Upper lobe of right lung (tissue), 1 donor: ENCODE measurements at places on chromosomes 1 and 21. TPM values are rescaled to one million over a fixed set of nuclear protein-coding genes. Genes with fewer than 3 reads are reported as not detected.

- H3K27me3 ChIP-seq = no peaks in the 10 kb centered on the region
- no peak for DNase-seq
- H3K4me3 ChIP-seq = no peak overlapping the region
- no peaks in the 10 kb centered on the region for H3K36me3 ChIP-seq
- no peak overlapping the region for H3K27ac ChIP-seq
Measured at GRCh38 chr1:202088206-202088605, 34.5 kb upstream of the GPR37L1 start.

- H3K27ac ChIP-seq = no peak overlapping the region
- no peaks in the 10 kb centered on the region for H3K4me1 ChIP-seq
- no peaks in the 10 kb centered on the region for H3K36me3 ChIP-seq
- no peak overlapping the region for H3K4me3 ChIP-seq
- no peak for DNase-seq
Measured at GRCh38 chr1:192080684-192081083, 77.6 kb upstream of the RGS18 start.

FALEC gene
- total RNA-seq = 1.0 TPM

SPATA1 gene
- total RNA-seq = 3.4 TPM

DNA sequence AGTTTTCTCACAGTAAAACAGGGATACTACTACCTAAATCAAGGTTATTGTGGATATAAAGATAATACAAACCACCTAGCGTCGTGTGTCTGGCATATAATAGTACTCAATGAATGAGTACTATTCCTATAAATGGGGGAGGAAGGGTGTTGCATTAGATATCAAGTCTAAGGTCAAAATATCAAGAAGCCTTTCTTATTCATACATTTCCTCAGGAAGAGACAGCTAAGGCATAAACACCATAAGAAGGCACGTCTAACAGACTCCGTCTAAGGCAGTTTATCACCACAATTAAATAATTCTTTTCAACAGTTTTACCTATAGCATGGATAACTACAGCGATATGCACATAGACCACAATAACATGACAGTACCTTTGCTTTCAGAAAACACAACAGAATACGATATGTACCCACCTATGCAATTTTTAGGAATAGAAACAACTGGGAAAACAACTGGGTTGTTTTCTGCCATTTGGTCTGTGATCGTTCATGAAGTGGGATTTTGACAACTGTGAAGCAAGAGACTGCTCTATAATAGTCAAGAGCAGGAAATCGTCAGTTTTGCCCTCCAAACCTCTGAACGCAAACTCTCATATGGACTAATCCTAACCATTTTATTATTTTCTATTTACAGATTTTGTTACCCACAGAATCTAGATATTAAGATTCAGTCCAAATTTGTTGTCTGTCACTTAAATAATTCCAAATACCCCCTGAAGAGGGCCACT, 53.1 kb downstream of the HNRNPR start:
- H3K27ac ChIP-seq = no peak overlapping the region
- no peaks in the 10 kb centered on the region for H3K27me3 ChIP-seq
- no peak for DNase-seq
- no peak overlapping the region for H3K4me3 ChIP-seq

DNA sequence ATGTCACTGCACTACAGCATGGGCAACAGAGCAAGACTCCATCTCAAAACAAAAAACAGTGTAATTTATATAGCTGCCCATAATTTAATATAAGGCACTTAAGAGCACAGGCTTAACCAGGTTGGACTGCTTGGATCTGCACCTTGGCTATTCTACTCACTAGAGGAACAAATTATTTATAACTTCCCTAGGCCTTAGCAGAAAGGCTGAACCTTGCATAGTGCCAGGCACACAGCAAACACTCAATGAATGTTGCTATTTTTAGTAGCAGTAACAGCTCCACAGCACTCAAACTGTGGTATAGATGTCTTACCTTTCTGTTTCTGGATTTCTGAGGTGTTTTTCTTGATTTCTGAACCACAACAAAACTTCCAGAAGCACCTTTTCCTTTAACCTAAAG, 19.8 kb downstream of the HP1BP3 start:
- H3K27me3 ChIP-seq = no peaks in the 10 kb centered on the region
- H3K4me1 ChIP-seq = no peaks in the 10 kb centered on the region
- H3K27ac ChIP-seq = no peak overlapping the region
- H3K4me3 ChIP-seq = no peak overlapping the region

DNA sequence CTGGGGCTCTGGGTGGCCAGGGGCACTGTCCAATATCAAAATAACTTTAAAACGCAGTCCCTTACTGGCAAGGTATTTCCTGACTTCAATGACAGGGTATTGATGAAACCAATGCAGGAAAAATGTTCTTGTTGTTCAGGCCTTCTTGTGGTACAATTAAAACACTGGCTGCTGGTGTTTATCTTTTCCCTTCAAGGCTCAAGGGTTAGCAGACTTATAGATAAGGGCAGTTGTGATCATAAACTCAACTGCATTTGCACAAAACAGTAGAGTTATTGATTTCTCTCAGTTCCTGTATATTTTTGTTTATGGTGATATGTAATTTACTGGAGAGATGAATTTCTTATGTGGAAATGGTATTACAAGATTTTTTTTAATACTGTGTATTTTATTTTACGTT, 2.7 kb upstream of the CD84 start:
- H3K4me1 ChIP-seq = no peaks in the 10 kb centered on the region
- H3K4me3 ChIP-seq = no peak overlapping the region
- no peak overlapping the region for H3K27ac ChIP-seq
- H3K27me3 ChIP-seq = no peaks in the 10 kb centered on the region
